ENCODE measurements at places on chromosomes 5 and 9. TPM values are rescaled to one million over a fixed set of nuclear protein-coding genes. Genes with fewer than 3 reads are reported as not detected.

BTNL3 gene
- total RNA-seq: not detected

PTGES gene
- total RNA-seq: 0.44 TPM

TTC39B gene
- total RNA-seq: 1.8 TPM

DNA sequence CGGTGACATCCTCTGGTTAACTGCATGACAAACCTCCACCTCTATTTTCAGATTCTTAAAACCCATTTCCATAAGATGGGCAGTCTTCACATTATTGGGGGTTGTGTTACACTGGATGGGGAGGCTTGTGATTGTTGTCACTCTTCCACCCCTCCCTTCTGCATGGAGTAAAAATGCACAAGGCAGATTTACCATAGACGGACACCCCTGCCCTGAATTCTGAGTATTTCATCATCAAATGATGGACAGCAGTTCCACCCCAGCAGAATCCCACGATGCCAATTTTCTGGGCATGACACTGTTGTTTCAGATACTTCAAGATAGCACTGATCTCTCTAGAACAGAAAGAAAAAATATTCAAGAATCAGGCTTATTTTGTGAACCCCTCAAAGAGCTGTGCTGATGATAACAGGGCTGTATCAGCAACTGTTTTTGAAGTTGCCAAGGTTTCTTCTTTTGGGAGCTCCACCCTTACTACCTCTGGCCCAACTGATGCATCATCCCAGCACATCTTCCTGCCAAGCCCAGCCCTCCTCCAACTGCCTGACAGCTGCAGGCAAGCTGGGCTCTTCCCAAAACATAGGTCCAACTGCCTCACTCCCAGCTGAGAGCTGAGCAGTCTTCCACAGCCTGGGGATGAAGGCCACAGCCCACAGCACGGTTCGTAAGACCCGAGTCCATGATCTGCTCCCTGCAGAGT lies 21.4 kb downstream of the CMBL start:
- no peak for DNase-seq

GRCh38 chr5:158709279-158709678 lies 390.4 kb downstream of the EBF1 start:
- no peak for DNase-seq

GRCh38 chr9:133484671-133485437 lies 6.0 kb upstream of the SLC2A6 start:
- DNase-seq: no peak

DNA sequence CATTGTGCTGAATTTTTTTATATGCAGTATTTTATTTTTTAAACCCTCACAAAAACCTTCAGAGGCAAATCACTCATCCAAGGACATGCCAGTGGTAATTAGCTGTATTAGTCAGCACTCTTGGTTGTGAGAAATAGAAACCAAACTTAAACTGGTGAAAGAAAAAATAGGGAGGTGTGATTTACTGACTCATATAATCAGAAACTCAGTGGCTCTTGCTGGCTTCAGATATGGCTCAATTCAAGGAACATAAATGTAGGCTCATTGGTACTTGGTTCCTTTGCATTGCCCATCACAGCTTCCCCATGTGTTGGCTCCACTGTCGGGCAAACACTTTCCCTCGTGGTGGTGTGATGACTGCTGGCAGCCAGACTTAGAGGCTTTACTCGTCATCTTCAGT lies 497.2 kb downstream of the MAT2B start:
- no peak for DNase-seq

DNA sequence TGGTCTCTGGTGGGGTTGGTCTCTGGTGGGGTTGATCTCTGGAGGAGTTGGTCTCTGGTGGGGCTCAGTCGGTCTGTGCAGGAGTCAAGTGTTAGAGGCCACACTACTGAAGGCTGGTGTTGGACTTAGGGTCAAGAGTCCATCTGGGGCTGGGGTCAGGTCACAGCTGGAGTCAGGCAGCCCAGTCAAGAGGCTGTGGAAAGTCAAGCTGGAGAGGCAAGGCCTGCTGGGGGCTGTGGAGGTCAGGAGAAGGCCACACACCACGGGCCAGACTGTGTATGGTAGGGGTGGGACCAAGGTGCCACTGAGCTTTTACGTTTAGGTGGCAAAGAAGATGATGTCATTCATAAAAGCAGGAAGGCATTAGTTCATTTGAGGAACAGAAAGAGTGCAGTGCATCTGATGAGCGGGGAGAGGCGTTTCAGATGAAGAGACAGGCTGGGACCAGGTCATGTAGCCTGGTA lies 16.7 kb upstream of the CD74 start:
- no peak for DNase-seq

LECT2 gene
- not detected for total RNA-seq

DNA sequence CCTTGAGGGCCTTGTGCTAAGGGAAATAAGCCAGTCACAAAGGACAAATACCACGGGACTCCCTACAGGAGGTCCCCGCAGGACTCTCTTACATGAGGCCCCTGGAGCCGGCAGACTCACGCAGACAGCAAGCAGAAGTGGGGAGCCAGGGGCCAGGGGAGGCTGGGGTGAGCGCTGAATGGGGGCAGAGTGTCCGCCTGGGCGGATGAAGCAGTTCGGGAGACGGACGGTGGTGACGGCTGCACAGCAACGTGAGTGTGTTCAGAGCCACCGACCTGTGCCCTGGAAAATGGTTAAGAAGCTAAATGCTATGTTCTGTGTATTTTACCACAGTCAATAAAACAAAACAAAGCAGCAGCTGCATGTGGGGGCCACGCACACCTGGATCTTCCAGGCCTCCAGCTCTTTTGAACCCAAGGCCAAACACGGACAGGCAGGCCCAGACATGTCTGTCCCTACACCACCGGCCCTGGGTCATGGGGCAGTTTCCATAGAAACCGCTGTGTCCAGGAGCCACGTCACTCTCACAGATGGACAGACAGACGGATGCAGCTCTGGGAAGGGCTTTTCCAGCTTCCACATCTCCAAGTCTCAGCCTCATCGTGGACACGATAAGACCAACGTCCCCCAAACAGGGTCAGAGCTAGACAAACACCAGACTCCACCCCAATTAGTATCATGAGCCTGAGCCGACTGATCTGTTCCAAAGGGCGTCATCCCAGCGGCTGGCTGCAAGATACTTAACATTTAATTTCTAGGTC lies 103.9 kb downstream of the VAV2 start:
- no peak for DNase-seq

GRCh38 chr9:33446946-33447798 lies at the start of gene AQP3:
TSS of gene AQP3 (minus strand) at chr9:33447593. CDS start at chr9:33447530, 63 bp downstream.
- DNase-seq: peak; percentile 45

AIF1L gene
- 0.60 TPM for total RNA-seq

DNA sequence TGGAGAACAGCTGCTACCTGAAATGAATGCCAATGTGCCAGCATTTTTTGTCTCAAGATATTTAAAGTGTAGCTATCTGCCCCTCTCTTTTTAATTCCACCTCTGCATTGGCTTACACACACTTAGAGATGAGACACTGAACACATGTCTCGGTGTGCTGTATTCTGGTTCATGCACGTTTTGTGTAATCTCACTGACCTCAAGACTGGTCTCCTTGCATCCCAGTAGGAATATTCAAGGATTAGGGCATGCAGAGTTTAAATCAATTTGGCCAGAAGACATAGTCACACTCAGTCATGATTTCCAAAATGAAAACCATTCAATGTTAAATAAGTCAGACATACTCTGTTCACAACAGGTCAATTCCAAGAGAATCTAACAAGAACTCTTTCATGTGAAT lies 561.8 kb upstream of the TUSC1 start:
- DNase-seq: no peak

DNA sequence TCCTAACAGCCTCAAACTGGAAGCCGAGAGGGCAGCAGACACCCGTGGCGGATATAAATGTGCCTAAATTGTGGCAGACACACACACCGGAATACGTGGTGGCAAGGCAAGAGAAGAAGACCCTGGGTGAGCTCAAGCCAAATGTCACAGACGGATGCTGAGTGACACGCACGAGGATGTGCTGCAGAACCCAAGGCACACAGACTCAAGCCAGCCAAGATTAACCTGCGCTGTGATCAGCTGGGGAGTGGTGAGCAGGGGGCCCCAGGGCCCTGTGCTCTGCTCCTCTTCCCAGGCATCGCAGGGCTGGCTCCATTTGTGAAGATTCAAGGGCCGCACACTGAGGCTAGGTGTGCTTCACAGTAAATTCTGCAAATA lies 16.4 kb downstream of the SEMA4D start:
- DNase-seq: no peak

NUTM2F gene
- not detected for total RNA-seq

GRCh38 chr5:125197321-125197720 lies 450.9 kb upstream of the ZNF608 start:
- no peak for DNase-seq

DNA sequence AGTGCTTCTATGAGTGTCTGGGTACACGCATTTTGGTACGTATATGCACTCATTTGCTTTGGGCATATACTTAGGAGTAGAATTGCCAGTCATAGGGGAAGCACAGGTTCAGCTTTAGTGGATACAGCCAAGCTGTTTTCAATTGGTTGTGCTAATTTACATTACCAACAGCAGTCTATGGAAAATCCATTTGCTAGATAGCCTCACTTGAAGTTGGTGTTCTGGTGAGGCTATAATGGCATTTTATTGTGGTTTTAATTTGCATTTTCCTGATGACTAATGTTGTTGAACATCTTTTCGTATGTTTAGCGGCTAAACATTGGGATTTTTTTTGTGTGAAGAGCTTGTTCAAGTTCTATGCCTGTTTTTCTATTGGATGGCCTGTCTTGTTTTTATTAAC lies 76.8 kb upstream of the ANKH start:
- DNase-seq: no peak

SLC23A1 gene
- total RNA-seq: not detected

NMUR2 gene
- total RNA-seq: not detected

DNA sequence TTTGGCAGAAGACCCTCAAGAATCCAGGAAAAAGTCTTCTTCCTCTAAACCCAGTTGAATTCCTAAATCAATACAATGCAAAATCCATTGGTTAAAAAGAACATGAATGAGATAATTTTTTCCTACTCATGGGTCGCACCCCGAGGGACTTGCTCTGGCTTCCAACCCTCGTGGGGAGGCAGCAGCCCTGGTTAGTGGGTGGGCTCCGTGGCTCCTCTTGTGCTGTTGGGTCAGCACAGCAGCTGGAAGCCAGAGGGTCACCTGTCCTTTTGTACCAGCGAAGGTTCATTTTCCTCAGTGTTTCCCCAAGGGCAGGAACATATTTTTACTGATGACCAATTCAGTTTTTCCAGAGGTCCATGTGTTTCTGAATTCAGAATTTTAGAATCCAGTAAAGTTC lies 120.6 kb upstream of the S1PR3 start:
- no peak for DNase-seq

TRMT10B gene
- total RNA-seq: 2.2 TPM

DNA sequence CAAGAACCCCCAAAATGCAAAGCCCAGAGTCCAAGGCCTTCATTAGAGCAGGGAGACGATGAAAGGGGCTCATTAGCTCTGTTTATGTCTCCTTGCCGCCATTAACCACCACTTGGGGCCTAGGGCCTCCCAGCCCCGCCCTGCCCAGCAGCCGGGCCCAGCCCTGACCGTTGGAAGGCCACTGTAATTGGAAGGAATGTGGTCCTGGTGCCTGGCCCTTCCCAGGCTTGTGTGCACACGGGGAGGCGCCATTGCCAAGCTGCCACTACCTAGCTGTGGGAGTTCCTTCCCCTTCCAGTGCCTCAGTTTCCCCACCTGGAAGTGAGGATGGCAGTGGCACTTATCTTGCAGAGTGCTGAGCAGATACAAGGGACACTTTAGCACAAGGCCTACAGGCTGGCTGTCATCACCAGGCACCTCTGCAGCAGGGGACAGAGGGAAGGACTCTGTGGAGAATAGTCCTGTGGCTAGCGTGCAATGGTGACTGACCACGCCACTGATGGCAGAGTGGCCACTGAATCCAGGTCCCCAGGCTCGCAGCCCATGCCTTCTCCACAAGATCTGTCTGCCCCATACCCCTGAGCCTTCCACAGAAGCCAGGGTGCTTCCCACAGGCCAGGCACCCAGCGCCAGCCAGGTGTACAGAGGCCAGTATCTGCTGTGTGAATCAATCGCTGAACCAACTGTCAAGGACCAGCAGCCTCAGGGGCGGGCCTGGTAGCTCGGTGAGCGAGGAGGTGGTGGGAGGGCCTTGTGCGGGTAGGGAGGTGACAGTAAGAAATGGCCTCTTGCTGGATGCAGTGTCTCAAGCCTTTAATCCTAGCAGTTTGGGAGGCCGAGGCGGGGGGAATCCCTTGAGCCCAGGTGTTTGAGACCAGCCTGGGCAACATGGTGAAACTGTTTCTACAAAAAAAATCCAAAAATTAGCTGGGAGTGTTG lies 20.8 kb downstream of the GBGT1 start:
- no peak for DNase-seq

Data from lung microvascular endothelial cell (primary cell).